ENCODE measurements at places on chromosomes 4 and X.

GRCh38 chr4:6582889-6583490 is 8.0 kb downstream of the MAN2B2 start:
- no peak for DNase-seq

- no peak for DNase-seq
These were observed 14.5 kb downstream of the IQSEC2 start for GRCh38 chrX:53266914-53267313.

DNA sequence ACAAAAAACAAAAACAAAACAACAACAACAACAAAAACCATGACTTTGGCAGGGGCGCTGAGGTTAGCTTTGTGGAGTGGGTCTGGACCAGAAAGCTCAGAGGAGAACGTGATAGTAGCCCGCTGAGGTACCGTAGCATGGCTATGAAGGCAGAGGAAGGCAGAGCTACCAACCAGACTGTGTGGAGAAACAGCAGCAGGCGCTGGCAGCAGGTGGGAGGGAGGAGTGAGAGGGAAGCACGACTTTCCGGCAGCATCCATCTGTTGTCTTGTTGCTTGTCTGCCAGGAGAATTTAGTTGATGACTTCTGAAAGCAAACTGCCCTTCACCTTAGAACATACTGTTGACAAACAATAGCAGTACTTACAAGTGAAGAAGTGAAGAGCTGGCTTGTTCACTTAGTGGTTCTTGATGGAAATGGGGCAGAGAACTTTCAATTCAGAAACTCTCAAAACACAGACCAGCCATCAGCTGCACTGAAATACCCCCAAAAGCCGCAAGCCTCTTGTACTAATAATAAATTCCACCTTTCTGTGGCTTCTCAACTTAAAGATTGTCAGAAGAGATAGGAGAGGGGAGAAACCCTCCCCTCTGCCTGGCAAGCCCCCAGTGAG is 447.2 kb downstream of the SLITRK2 start:
- DNase-seq, result no peak

- DNase-seq, result no peak
These were observed 5.1 kb upstream of the ING2 start for GRCh38 chr4:183499801-183500200.

DNA sequence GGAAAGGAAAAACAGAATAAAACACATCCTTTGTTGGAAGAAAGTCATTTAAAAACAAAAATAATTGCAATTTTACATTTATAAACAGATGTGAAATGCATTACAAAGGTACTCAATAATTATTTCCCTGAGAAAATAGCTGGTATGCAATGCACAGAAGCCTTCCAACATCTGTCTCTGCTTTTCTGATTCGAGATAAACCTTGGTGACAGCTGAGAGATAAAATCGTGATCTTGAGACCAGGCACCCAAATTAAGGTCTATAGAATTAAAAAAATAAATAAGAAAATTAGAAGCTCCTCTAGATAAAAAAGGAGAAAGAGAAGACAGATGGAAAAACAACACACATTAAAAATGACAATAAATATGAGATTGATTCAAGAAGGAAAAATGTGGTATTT is 544.0 kb downstream of the SPRY1 start:
- DNase-seq, result no peak
